ENCODE measurements at places on chromosomes 2 and 18. TPM values are rescaled to one million over a fixed set of nuclear protein-coding genes. Genes with fewer than 3 reads are reported as not detected.

Gene CNDP1
- not detected for total RNA-seq

- DNase-seq: no peak
These were observed at the start of gene SIX3 for GRCh38 chr2:44941551-44942234. SIX3 (plus strand) TSS chr2:44941702; CDS start chr2:44942105, 403 bp downstream.

DNA sequence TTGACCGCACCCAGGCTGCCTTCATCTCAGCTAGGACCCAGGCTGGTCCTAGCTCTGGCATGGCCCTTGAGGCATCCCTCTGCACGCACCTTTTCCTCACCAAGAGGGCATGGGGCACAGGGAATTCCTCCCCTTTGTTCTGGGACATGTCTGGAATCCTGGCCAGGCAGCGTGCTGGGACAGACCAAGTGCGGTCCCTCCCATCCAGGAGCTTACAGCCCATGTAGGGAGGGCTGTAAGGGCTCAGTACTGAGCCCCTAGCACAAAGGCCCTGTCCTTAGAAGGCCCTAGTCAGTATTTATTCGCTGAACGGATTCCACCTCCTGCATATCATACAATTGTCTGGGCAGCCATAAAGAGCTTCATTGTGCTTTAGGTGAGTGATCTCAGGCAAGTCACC, 3.0 kb downstream of the TMEM37 start:
- no peak for DNase-seq

- peak; percentile 11 for DNase-seq
These were observed 140.3 kb downstream of the TRIB2 start for GRCh38 chr2:12856934-12857601.

Gene RBMS1
- 119 TPM for total RNA-seq

Gene OSBPL6
- 0.26 TPM for total RNA-seq

Gene ICA1L
- total RNA-seq: 2.0 TPM

GRCh38 chr2:96631804-96632435, 6.2 kb downstream of the KANSL3 start:
- DNase-seq: no peak
